ENCODE measurements at places on chromosomes 12 and 14.

- DNase-seq: no peak
Observed at GRCh38 chr14:74135426-74135825, 50.7 kb downstream of the LIN52 start.

DNA sequence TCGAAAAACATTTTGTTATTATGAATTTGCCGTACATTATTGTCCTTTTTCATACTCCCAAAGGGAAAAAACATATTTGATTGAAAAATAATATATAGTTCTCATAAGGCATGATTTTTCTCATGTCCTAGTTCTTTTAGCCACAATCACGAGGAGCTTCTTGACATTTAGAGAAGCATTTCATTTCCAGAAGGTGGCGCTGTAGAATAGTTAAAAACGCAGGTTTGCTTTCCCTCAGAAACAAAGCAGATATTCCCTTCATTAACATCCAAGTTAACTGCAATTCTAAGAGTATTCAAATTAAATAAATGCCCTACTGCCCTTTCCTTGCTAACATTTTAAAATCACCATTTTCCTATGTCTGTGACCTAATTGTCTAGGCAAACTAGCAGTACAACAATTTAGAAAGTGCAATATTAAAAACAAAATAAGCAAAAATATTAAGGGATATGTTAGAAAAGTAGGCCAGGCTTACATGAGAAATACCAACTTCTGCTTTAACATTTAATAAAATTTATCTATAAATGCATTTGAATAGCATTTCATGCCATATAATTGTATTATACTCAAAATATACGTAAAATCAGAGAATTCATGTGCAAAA is 10.9 kb upstream of the PIK3C2G start:
- no peak for DNase-seq

GRCh38 chr14:67762051-67762450 is 54.3 kb downstream of the ZFYVE26 start:
- no peak for DNase-seq

- DNase-seq: no peak
Observed at GRCh38 chr12:96228566-96229248, 34.5 kb downstream of the ELK3 start.

DNA sequence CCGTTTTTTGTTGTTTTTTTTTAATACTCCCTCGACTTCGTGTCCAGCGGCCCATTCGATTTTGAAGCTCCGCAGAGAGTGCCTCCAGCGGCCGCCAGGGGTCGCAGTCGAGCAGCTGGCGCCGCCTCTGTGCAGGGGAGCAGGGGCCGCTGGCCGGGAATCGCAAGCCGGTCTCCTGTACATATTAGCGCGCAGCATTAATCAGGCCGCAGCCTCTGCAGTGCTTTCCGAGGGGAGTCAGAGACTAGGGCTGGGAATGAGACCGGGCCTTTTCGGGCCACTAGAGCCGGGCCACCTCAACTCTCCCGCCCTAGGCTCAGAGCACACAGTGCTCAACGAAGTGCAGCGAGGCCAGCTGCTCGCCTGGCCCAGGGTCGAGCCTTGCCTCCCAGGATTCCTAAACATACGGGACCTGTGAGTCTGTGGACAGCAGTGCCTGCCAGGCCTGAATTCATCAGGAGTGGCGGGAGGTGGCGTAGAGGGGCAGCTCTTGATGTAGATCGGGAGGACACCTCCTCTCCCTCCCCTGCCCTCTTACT is 81.8 kb downstream of the EMP1 start:
- peak; percentile 22 for DNase-seq

GRCh38 chr12:126156806-126157574 is 1091.8 kb downstream of the AACS start:
- DNase-seq: no peak

DNA sequence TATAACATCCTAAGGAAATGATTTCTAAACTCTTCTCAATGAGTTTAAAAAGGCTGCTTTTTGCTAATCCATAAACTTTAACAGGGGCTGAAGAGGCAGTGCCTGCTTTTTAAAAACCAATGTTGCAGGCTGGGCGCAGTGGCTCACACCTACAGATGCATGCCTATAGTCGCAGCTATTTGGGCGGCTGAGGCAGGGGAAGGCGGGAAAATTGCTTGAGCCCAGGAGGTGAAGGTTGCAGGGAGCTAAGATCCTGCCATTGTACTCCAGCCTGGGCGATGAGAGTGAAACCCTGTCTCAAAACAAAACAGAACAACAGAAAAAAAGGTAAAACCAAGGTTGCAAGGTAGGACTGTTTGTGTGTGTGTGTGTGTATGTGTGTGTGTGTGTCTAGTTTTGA is 531.2 kb downstream of the DIO2 start:
- DNase-seq: no peak

DNA sequence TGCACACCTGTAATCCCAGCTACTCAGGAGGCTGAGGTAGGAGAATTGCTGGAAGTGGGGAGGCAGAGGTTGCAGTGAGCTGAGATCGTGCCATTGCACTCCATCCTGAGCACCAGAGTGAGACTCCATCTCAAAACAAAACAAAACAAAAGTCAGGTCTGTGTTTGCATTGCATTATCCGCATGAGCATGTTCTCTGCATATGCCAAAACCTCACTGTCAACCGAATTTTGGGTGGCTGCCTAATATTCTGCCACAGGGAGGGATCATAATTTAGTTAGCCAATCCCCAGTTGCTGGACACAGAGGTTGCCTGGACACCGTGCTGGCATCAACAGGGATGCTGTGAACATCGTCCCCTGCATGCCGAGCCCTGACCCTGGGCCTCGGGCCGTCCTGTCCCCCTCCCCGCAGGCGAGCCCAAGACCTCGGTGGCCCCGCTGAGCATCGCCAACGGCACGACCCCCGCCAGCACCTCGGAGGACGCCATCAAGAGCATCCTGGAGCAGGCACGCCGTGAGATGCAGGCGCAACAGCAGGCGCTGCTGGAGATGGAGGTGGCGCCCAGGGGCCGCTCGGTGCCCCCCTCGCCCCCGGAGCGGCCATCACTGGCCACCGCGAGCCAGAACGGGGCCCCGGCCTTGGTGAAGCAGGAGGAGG is 49.2 kb downstream of the PHETA1 start:
- no peak for DNase-seq

- DNase-seq: no peak
Observed at GRCh38 chr14:96136371-96137005, 68.2 kb upstream of the BDKRB2 start.

DNA sequence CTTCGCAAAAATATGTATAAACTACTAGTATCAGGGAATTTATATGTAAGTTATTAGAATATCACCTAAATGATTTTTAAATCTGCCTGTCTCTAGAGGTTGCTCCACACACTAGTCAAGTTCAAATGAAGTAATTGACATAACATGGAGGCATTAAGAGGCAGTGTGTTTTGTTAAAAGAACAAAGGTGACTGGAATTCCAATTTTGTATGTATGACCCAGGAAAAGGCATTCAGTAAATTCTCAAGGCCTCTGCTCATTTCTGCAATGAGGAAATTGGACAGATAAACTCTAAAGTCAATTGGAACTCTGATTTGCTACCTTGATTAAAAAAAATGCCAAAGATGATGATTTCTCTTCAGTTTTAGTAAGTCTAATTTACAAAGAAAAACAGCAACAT is 117.1 kb downstream of the NAV3 start:
- DNase-seq: no peak

GRCh38 chr14:100267990-100268389 is 29.0 kb downstream of the YY1 start:
- DNase-seq: no peak

- no peak for DNase-seq
Observed at GRCh38 chr12:130632642-130633041, 83.5 kb downstream of the RIMBP2 start.

- no peak for DNase-seq
Observed at GRCh38 chr14:103509864-103510723, 12.5 kb downstream of the CKB start.

- DNase-seq: no peak
Observed at GRCh38 chr12:94242901-94243300, 94.5 kb downstream of the PLXNC1 start.

- DNase-seq: no peak
Observed at GRCh38 chr12:91250273-91250665, 67.7 kb upstream of the DCN start.

- DNase-seq: no peak
Observed at GRCh38 chr12:56993346-56993745, 13.0 kb downstream of the ZBTB39 start.

DNA sequence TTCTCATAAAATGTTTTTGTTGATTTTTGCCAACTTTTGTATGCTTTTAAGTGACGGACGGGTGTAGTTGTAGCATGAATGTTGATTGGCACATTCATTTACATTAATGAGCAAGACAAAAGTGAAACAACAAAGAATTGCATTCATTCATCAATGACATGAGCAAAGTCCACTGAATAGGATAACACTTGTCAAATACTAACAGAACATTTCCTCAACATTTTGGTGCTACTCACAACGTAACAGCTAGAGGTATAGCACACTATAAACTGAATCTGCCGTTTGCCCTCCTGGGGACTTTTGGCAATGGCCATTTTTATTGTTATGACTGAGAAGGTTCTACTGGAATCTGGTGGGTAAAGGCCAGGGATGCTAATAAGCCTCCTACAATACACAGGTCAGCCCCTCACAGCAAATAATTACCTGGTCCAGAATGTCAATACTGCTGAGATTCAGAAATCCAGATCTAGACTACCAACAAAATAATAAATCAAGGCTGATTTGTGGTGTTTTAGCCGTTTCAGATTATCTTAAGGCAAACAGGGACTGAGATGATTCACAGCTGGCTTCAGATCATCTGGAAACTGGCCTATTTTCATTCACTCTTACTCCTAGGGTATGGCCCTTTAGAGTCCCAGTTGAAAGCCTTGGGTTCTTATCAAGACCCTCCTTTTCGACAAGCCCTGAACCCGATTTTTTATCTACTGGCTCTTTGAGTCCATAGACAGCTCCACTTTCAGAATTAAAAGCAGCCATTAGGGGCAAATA is 22.5 kb upstream of the CDKN3 start:
- no peak for DNase-seq

- no peak for DNase-seq
Observed at GRCh38 chr12:51630986-51631385, 40.0 kb downstream of the SCN8A start.

DNA sequence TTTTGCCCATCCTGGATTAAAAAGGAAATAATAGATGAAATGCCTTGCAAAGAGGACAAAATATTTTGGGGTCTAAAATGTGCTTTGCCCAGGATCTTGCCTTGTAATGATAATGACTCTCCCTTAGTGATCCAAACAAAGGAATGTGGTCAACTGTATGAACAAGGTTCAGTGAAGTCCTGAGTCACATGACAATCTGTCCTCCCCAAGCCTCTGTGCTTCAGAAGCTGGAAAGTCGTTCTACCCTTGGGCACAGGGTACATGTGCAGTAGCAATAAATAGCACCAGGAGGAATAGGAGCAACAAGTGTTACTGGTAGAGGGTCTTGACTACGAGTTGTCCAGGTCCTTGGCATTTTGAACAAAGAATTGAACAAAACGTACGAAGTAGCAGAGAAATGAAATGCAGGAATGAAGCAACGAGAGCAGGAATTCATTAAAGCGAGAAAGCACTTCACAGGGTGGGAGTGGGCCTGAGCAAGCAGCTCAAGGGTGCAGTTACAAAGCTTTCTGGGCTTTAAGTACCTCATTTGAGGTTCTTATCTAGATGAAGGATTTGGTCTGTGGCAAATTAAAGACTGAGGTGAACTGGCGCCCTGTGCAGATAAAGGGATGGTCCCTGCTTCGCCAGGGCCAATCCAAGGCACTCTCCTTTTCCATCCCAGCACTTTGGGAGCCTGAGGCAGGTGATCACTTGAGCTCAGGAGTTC is 65.8 kb downstream of the RESF1 start:
- no peak for DNase-seq

Data from stimulated activated CD8-positive, alpha-beta memory T cell treated with anti-CD3 and anti-CD28 coated beads, Interleukin-7, amount 100 ng/mL, for 1 hour (primary cell).